ENCODE measurements at places on chromosomes 2 and 18.

DNA sequence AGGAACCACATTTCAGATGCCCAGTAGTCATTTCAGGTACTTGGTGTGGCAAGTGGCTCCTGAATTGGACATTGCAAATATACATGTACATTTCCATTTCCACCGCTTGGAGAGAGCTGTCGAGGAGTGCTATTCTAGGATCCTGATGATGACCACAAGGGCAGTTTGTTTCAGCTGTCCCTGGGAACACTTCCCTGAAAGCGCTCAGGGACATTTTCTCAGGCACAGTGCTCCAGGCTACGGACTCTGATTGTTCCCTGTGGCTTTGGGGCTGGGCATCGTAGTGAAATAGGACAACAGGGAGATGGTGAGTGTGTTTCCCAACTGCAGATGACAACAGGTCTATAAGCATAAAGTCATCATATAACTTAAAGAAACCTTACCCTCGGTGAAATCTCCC, 3.1 kb downstream of the DBI start:
- H3K4me1 ChIP-seq: peaks cover 24% of the 10 kb centered on the region
- H3K27me3 ChIP-seq: no peaks in the 10 kb centered on the region
- DNase-seq: no peak
- H3K4me3 ChIP-seq: no peak overlapping the region

- no peaks in the 10 kb centered on the region for H3K36me3 ChIP-seq
- no peak overlapping the region for H3K4me3 ChIP-seq
- H3K4me1 ChIP-seq: no peaks in the 10 kb centered on the region
- no peak overlapping the region for H3K27ac ChIP-seq
These were observed 54.9 kb upstream of the CAPN13 start for GRCh38 chr2:30862054-30862651.

DNA sequence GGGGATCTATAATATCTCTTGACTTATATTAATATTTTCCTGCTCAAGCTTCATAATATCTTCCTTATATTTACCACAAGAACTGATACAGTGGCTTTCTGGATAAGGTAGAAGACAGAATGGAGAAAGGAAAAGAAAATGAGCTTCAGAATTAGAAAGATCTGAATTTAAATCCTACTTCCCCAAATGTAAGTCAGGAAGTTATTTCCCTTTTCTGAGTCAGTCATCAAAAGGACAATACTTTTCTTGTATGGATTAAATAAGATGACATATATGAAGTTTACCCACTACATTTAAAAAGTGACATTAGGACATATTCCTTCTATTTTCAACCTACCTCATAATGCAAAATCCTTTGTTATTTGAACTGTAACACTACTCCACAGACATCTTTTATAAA, 19.0 kb downstream of the KRCC1 start:
- no peak for DNase-seq
- H3K4me1 ChIP-seq: no peaks in the 10 kb centered on the region
- no peak overlapping the region for H3K4me3 ChIP-seq
- H3K36me3 ChIP-seq: no peaks in the 10 kb centered on the region
- H3K27me3 ChIP-seq: no peaks in the 10 kb centered on the region

DNA sequence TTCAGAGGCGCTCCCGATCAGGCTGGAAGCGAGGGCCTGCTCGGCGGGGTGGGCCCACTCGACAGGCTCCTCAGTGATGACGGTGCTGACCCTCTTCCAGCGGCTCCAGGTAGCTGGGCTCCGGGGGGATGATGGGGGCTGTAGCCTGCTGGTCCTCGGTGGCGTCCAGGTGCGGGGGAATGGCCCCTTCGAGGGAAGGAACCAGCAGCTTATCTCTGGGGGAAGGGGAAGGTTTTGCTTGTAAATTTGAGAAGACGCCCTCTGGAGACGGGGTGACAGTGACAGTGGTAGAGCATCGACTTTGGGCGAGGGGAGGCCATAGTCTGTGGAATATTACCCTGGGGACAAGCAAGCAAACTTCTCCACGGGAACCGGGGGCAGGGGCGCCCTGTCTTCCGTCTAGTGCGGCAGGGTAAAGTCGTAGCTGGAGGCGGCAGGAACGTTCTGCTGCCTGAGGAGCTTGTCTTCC, 891.9 kb upstream of the LRRTM1 start:
- H3K4me3 ChIP-seq: no peak overlapping the region
- no peak overlapping the region for H3K27ac ChIP-seq
- no peaks in the 10 kb centered on the region for H3K27me3 ChIP-seq
- no peak for DNase-seq
- no peaks in the 10 kb centered on the region for H3K36me3 ChIP-seq

- peaks cover 5% of the 10 kb centered on the region for H3K4me1 ChIP-seq
- no peak for DNase-seq
- H3K36me3 ChIP-seq: no peaks in the 10 kb centered on the region
- H3K27me3 ChIP-seq: no peaks in the 10 kb centered on the region
- no peak overlapping the region for H3K4me3 ChIP-seq
These were observed 29.8 kb downstream of the EPC2 start for GRCh38 chr2:148674063-148675020.

DNA sequence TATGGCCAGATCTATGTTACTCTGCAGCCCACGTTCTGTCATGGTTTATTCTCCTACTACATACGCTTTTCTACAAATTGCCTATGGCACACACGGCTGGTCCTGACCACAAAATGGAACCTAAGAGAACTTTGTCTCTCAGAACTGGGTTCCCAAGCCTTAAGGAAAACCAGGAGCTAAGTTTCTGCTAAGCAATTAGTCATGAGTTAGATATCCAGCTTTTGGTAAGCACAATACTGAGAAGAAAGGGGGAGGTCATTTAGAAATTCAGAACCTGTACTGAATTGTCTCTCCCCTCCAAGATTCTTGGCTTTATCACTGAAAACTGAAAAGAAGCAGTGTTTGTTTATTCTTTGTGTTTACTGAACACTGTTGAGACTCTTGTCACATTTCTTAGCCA, 283.5 kb upstream of the TANK start:
- H3K27ac ChIP-seq: no peak overlapping the region
- no peaks in the 10 kb centered on the region for H3K36me3 ChIP-seq
- no peaks in the 10 kb centered on the region for H3K27me3 ChIP-seq
- no peak for DNase-seq

GRCh38 chr18:1048032-1048431, 143.4 kb downstream of the ADCYAP1 start:
- H3K4me3 ChIP-seq: no peak overlapping the region
- H3K4me1 ChIP-seq: no peaks in the 10 kb centered on the region
- H3K27me3 ChIP-seq: no peaks in the 10 kb centered on the region
- no peaks in the 10 kb centered on the region for H3K36me3 ChIP-seq

GRCh38 chr2:162490052-162490717, 146.3 kb downstream of the GCA start:
- H3K36me3 ChIP-seq: no peaks in the 10 kb centered on the region
- no peaks in the 10 kb centered on the region for H3K27me3 ChIP-seq
- peaks cover 11% of the 10 kb centered on the region for H3K4me1 ChIP-seq
- H3K4me3 ChIP-seq: no peak overlapping the region
- no peak overlapping the region for H3K27ac ChIP-seq

DNA sequence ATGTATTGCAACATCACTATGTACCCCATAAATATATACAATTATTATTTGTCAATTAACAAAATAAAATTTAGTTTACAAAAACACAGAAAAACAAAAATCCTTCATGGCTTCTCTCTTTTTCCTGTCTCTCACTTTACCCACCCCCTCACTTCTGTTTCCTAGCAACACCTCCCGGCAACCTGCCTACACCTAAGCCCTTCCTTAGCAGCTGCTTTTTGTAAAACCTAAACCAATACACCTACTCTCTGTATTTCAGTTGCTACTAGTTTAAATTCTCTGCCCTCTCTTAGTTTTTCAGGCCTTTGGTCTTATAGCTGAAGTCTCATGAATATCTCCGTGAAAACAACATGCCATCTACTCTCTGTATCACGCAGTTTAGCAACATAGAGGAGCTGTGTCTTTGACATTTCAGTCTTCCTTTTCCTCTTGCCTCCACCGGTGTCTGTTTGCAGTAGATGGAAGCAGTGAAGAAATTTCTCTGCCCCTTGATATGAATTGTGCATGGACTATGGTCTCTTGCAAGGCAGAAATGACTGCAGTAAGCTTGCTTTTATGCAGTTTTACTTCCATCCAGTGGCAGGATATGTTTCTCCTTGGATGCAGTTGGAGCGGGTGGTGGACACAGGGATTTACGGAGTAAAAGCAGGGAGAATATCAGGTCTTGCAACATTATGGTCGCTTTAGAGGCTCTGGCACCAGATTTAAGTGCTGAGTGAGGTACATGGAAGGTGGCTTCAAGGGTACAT, 42.0 kb upstream of the ZDBF2 start:
- no peak overlapping the region for H3K27ac ChIP-seq
- no peaks in the 10 kb centered on the region for H3K36me3 ChIP-seq
- no peaks in the 10 kb centered on the region for H3K4me1 ChIP-seq
- no peak for DNase-seq
- H3K27me3 ChIP-seq: peaks cover under 1% of the 10 kb centered on the region
- no peak overlapping the region for H3K4me3 ChIP-seq

DNA sequence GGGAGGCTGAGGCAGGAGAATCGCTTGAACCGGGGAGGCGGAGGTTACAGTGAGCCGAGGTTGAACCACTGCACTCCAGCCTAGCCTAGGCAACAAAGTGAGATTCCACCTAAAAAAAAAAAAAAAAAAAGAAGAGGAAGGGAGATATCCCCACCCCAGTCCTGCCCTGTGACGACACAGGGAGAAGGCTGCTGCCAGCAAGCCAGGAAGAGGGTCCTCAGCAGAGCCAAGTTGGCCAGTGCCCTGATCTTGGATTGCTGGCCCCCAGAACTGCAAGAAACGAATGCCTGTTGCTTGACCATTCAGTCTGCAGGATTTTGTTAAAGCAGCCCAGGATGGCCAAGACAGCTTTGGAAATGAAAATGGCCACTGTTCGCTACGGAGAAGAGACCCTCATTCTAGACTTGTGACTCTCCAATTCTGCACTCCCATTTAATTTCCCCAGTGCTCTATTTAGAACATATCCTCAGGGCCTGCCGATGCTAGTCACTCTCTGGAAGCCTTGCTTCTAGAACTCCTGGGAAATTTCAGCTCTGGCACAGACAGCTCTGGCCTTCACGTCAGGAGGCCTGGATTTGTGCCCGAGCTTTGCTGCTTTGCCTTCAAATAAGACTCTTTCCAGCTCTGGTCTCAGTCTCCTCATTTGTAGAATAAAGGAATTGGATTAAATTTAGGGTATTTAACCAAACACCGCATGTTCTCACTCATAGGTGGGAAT, 15.7 kb upstream of the AMMECR1L start:
- peak; percentile 96 for DNase-seq
- peaks cover 40% of the 10 kb centered on the region for H3K4me1 ChIP-seq
- H3K27ac ChIP-seq: peak overlapping the region; percentile 74
- no peak overlapping the region for H3K4me3 ChIP-seq
- H3K27me3 ChIP-seq: no peaks in the 10 kb centered on the region

DNA sequence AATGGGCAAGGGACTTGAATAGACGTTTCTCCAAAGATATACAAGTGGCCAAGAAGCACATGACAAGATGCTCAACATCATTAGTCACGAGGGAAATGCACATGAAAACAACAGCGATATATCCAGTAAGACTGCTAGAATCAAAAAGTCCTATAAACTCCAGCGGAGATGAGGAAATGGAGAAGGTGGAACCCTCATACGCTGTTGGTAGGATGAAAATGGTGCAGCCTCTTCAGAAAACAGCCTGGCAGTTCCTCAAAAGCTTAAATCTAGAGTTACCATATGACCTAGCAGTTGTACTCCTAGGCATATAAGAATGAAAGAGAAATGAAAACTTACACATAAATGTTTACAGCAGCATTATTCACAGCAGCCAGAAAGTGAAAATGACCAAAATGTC, 48.1 kb downstream of the HPCAL1 start:
- H3K4me3 ChIP-seq: no peak overlapping the region
- H3K36me3 ChIP-seq: no peaks in the 10 kb centered on the region
- no peak overlapping the region for H3K27ac ChIP-seq
- no peaks in the 10 kb centered on the region for H3K27me3 ChIP-seq

GRCh38 chr2:24844023-24844685, 50.9 kb downstream of the CENPO start:
- H3K27ac ChIP-seq: no peak overlapping the region
- H3K4me3 ChIP-seq: no peak overlapping the region
- DNase-seq: no peak
- H3K36me3 ChIP-seq: no peaks in the 10 kb centered on the region
- H3K4me1 ChIP-seq: no peaks in the 10 kb centered on the region

Data from body of pancreas (tissue), 4 donors.